ENCODE measurements at places on chromosomes 7 and 10. TPM values are rescaled to one million over a fixed set of nuclear protein-coding genes. Genes with fewer than 3 reads are reported as not detected.

TAS2R5 gene
- total RNA-seq: 1.5 TPM

DNA sequence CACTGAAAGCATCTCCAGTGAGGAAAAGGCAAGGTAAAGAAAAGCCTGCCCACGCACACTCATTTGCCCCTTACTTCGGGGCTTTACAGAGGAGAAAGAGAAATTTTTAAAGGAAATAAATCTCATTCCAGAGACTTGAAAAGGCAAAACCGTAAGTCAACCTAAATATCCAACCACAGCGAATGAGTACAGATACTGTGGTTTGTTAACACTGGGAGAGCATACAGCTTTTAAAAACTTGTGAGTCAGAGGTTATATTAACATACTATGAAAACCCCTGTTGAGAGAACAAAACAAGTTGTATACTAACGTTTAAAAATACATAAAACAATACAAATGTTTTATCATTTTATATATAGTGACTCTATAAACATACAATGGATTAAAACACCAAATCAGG, 28.6 kb upstream of the ST7 start:
- no peak for DNase-seq

GCC1 gene
- 11.0 TPM for total RNA-seq

GRCh38 chr10:11528286-11528685, 83.2 kb downstream of the USP6NL start:
- no peak for DNase-seq

DNA sequence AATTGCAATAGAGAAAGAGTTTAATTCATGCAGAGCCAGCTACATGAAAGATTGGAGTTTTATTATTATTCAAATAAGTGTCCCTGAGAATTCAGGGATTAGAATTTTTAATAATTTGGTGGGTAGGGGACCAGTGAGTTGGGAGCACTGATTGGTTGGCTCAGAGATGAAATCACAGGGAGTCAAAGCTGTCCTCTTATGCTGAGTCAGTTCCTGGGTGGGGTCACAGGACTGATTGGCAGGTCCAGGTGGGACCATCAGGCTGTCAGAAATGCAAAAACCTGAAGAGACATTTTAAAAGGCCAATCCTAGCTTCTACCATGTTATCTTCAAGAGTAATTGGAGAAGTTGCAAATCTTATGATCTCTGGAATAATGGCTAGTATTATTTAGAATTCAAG, 56.0 kb upstream of the KAT6B start:
- no peak for DNase-seq

DNA sequence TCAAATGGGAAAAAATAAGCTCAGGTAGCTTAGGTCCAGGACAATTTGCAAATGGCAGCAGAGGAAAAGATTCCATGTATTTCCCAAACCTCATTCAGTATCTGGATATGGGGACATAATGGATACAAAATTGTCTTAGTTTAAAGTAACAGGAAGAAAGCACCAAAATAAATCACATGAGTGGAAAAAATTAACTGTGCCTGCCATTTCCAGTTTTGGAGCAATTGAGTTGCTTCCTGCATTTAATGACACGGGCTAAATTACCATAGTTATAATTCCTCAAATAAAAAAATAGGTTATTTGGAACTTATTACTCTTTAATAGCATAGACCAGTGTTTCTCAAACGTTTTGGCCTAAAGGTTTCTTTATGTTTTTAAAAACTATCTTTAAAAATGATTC, 6.3 kb upstream of the STAMBPL1 start:
- DNase-seq: no peak
